ENCODE measurements at places on chromosomes 4 and X.

DNA sequence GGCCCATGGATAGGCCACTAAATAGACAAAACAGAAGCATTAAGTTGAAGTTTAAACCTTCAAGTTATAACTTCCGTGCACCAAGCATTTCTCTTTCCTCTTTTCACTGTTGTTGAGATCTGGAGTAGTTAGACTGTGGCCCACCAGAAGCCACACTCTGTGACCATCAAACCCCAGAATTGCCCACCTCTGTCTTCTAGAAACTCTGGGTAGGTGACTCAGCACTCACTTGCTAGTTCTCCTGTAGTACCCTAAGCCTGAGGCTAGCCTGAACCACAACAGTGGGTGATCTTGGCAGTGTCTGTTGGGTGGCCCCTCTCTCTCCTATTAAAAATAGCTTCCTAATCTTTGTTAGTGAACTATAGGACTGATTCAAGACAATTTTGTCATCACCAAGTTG, 24.6 kb upstream of the CD40LG start:
- no peak for DNase-seq

DNA sequence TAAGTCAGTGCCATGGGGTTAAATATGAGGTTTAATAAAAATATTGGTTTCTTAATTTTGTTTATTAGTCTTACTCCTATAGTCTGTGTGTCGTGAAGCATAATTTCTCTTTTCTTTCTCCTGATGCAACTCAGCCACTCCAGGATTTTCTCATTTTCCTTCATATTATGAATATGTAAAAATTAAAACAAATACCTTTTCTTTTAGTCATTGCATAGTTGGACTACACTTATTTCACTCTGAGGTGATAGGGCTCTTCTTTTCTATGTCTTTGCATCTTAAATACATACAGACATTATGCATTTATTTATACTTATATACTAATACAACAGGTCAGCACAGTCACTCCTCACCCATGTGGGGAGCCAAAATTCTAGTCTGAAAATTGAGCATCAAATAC, 19.1 kb downstream of the GALNT7 start:
- no peak for DNase-seq

DNA sequence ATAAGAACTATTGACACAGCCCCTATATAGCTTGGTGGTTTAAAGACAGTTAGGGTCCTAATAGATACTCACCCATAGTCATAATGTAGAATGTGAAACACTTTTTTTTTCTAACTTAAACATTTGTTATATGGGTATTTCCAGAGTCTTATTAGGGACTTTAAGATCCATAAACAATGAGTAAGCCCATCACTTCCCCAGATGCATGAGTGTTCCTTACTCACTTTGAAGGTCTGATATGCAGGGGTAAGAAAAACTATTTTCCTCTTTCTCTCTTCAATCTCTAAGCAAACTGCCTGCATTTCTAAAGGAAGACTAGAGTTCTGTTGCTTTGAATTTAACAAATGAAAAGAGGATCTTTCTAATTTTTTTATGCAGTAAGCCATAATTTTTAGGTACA, 443.6 kb upstream of the PITX2 start:
- DNase-seq = no peak

DNA sequence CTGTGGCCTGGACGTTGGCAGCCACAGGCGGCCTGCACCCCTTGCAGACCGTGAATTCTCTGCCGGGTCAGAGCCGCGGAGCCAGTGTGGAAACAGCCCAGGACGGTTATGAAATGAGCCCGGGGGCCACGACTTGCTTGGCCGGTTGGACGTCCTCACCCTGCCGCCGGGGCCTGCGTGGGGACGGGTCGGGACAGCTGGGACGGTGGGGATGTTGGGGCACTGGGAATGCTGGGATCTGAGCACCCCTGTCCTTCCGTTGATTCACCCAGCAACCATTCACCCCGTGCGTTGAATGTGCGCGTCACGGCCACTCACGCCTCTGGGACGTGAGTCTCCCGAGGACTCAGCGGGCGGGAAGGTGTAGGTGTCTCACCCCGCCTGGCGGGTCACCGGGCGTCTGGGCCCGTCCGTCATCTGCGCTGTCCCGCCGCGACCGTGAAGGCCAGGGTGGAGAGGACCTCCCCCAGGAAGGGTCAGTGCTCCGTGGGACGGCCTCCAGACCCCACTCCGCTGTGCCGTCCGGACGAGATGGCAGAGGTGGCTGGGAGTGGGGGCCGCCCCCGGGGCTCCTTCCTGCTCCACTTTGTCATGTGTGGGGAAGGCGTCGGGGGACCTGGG, 4.5 kb upstream of the PLCXD1 start:
- no peak for DNase-seq

DNA sequence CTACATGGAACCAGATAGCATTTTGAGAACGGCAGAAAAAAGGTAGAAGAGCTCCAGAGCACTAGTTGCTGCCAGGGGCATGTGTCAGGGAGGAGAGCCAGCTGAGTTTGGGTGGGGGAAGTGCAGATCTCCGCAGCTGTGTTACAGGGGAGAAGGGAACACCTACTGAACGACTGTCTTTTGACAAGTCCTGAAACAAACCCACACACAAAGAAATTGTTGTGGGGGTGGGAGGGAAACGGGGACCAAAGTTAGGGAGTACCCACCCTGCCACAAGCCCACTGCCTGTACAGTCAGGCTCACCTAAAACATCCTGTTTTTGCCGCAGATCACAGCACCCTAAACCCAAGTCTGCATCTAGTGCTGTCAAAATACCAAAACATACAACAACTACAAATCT, 55.5 kb downstream of the LEF1 start:
- DNase-seq = no peak

DNA sequence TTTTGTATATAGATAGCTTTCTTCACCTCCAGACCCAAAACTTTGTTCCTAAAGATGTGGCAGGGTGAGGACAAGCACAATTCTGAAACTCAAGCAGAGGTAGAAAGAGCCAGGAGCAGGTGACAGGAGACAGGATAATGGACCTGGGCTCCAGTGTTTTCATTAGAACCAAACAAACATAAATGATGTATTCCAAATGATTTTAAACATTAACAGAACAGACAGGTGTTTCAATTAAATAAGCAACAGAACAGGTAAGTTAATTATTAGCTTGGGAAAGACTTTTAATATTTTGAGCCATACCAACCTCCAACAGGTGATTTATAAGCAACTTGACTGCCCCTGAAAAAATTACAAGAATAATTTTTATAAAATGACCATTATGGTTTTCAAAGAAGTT, 459.4 kb upstream of the LCORL start:
- no peak for DNase-seq

- DNase-seq = no peak
Measured at GRCh38 chr4:94306713-94307112, 35.9 kb downstream of the HPGDS start.

DNA sequence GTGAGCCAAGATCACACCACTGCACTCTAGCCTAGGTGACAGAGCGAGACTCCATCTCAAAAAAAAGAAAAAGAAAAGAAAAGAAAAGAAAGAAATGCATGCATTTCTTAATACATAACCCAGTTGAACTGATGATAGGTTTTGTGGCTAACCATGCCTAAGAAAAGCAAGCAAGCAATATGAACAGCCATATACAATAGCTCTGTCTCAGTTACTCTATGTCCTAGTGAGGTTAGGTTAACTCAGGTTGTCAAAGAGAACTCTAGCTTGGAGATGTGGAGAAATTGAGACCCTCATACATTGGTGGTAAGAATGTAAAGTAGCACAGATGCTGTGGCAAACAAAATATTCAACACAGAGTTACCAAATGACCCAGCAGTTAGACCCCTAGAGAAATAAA, 167.0 kb upstream of the RASGEF1B start:
- no peak for DNase-seq

DNA sequence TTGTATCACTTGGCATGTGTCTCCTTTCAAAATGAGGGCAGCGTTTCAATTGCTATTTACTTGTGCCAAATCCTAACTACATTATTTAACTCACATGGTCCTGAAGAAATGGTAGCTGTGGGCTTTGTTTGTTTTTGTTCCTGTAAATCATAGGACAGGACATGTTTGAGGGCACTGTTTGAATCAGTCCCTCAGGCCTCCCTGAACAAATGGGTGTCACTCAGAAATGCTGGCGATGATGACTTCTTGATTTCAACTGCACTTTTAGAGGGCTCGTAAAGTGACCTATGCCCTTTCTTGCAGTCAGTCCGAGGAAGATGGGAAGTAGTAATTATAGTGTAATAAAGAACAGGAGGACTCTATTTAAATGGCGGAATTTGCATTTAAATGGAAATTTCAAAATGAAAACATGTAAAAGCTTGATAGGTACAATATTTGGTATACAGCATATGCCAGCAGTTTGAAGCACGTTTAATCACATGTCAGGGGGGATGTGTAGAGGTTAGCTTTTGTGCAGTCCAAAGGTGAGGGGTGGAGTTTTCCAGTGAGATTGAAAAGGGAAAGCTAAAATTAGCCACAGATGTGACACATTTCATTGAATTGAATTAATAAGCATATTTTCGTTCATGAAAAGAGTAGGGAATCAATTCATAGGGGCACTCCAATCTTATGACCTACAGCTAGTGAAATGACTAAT, 1958.7 kb upstream of the IGFBP7 start:
- DNase-seq = no peak

- no peak for DNase-seq
Measured at GRCh38 chrX:99705701-99706100, 704.4 kb downstream of the PCDH19 start.

- no peak for DNase-seq
Measured at GRCh38 chr4:35252071-35252470, 992.2 kb downstream of the ARAP2 start.

GRCh38 chrX:18674417-18674787, 2.5 kb upstream of the RS1 start:
- DNase-seq = no peak

- no peak for DNase-seq
Measured at GRCh38 chr4:127686658-127687057, 43.5 kb upstream of the SLC25A31 start.

GRCh38 chr4:2046031-2046961, 12.8 kb upstream of the NAT8L start:
- DNase-seq = no peak

GRCh38 chrX:17291171-17291900, 83.7 kb upstream of the NHS start:
- DNase-seq = no peak
